Cortex of kidney (tissue), 1 donor: ENCODE measurements at places on chromosomes 16 and 17.

GRCh38 chr16:86513471-86514277 is 3.3 kb downstream of the FOXF1 start:
- no peak for DNase-seq

- no peak for DNase-seq
These were observed 39.6 kb upstream of the PSMD7 start for GRCh38 chr16:74257061-74257460.

DNA sequence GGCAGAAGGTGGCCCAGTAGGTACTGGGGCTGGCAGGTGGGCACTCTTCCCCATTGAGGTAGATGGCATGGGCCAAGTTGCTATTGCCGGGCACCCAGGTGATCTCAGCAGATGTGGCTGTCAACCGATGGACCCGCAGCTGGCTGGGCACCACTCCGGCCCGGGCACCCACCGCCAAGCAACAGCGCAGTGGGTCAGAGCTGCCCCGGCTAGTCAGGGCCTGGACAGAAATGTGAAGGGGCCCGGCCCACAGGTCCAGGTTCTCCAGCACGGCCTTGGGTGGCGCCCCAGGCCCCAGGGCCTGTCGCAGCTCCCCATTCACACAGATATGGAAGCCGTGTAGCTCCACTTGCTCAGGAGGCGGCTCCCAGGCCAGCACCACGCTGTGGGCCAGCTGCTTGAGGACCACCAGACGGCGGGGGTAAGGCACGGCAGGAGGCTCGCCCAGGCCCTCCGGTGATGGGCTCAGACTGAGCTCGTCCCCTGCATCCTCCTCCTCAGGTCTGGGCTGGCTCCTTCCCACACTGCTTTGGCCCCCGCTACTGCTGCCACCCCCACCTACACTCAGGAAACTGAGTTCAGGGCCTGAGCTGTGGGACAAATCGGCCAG is 16.5 kb downstream of the TSPOAP1 start:
- DNase-seq, result no peak

DNA sequence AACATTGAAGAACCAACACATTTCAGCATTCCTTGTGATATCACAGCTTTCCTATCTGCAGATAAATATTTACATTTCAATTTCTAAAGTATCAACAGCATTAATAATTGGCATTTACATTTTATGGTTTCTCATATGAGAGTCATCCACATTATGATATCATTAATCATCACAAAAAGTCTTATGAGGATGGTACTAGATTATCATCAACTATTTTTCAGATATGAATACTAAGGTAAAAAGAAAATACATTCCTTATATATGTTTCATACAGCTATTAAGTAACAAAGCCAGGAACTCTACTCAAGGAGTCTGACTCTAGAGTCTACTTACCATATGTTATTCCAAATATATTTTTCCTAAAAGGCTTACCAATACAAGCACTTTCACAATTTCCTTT is 40.7 kb downstream of the ABCA5 start:
- DNase-seq, result no peak

GRCh38 chr16:56894331-56894917 is 29.4 kb downstream of the SLC12A3 start:
- no peak for DNase-seq

DNA sequence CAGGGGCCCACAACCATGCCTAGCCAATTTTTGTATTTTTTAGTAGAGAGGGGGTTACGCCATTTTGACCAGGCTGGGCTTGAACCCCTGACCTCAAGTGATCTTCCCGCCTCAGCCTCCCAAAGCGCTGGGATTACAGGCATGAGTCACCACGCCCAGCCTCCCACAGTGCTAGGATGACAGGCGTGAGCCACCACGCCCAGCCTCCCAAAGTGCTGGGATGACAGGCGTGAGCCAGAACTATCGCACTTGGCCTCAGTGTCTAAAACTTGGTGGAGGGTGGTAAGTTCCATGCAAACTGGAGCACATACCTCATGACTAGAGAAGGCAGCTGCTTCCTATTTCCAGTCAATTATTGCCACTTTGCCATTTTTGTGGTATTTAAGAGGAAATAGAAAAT is 7.1 kb downstream of the HSD17B2 start:
- DNase-seq, result no peak

GRCh38 chr16:25020112-25020631 is 5.0 kb upstream of the ARHGAP17 start:
- DNase-seq, result no peak

DNA sequence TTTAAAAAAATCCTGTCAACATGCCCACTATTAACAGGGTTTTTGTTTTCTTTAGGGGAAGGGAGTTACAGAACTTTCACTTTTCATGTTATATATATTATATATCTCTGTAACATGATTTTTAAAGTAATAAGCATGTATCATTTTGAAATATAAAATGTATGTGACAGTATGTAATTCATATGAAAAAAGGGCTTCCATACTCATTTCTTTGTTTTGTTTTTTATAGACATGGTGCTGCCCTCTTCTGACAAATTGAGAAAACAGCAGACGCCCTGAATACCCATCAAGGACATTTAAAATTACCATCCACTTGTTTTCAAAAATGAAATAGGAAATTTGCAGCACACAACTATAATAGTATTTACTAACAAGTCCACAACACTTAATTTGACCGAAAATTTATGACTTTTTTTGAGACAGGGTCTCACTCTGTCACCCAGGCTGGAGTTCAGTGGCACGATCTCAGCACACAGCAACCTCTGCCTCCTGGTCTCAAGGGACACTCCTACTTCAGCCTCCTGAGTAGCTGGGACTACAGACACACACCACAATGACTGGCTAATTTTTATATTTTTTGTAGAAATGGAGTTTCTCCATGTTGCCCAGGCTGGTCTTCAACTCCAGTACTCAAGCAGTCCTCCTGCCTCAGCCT is 30.4 kb downstream of the CFDP1 start:
- DNase-seq, result no peak

GRCh38 chr16:49531931-49532840 is 158.6 kb downstream of the C16orf78 start:
- DNase-seq, result no peak

DNA sequence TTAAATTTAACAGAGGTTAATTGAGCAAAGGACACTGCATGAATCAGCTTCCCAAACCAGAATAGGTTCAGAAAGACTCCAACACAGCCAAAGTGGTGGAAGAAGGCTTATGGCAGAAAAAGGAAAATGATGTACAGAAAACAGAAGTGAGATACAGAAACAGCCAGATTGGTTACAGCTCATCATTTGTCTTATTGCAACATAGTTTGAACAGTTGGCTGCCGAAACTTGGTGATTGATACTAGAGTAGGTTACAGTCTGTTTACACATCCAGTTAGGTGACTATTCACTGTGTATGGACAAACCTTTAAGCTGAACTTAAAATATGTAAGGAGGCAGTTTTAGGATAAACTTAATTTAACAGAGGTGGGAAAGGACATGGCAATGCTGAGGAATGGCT is 18.3 kb downstream of the TMEM100 start:
- DNase-seq, result no peak

- DNase-seq, result no peak
These were observed 12.3 kb upstream of the RAI1 start for GRCh38 chr17:17668775-17669579.
